ENCODE measurements at places on chromosomes 12 and 14.

DNA sequence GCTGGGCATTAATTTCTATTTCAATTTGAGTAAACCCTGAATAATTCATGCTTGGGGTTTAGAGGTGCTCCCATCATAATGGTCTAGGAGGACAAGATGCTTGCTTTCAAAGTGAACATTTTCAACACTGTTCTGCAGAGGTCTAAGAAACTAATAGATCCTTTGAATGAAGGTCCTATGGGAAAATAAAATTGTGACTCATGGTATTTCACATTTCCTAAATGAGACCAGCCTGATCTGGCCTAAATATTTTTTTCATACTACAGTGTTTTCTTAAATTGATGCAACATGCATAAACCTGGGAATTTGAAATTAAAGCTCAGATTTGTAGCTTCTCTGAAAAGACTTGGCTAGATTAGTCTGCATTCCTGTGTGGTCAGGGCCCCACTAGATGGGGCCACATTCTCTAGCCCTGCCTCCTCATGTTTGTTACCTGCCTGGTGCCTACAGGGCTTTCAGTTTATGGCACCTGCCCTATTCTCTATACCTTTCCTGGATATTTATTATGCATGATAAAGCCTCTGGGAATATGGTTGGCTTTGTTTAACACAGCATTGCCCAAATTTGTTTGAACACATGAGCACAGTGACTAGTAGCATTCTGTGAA lies 112.7 kb downstream of the METTL25 start:
- DNase-seq: no peak

DNA sequence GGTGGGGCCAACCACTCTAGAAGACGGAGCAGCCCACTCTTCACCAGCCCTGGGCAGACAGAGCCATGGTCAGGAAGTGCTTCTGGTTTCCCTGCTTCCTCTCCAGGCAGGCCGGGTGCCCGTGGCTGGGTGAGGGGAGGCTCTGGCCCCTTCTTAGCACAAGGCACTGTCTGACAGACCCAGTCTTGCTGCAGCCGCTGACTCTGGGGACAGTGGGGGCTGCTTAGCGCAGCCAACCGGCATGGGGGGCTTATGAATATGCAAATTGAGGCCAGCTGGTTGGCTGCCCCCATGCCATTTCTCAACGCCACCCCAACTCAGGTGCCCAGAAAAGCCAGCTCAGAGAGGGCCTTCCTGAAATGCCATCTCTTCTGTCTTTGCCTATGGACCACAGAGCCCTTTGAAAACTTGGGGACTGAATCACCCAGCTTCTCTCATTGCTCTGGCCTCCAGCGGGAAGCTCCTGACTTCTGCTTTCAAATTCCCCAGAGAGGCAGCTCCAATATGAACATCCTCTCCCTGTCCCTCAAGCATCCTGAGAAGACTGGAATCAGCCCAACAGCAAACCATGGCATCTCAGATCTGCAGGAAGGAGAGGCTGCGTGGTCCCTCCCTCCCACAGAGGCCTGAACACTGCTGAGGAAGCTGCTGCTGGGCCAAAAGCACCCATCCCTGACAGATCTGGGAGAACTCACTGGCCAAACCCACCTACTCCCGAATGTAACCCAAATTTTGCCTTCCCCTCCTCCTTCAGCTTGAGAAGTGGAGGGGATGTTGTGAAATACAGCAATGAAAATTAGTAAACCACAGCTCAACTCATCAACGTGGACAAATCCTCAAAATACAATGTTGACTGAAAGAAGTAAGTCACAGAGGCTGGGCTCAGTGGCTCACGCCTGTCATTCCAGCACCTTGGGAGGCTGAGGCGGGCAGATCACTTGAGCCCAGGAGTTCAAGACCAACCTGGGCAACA lies at the start of gene PROX2:
TSS of gene PROX2 (minus strand) at position 205 of the 973 bp plus-strand sequence. CDS start 12,311 bp downstream, outside the sequence.
- DNase-seq: peak; percentile 74

DNA sequence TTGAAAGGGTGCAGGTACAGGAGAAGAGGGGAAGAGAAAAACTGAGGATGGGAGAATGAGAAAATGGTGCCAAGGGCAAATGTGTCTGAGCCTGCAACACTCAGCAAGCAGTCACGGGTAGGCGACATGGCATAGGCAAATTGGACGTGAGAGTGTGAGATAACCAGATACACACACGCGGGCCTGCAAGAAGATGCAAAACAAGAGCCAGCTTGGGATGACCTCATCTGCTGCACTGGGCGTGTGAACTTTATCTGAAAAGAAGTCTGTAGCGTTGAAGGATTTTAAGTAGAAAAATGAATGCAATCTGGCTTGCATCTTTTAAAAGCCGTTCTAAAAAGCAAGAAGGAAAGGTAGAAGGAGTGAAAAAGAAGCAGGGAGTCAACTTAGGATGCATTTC lies 160.4 kb downstream of the NTF3 start:
- no peak for DNase-seq

DNA sequence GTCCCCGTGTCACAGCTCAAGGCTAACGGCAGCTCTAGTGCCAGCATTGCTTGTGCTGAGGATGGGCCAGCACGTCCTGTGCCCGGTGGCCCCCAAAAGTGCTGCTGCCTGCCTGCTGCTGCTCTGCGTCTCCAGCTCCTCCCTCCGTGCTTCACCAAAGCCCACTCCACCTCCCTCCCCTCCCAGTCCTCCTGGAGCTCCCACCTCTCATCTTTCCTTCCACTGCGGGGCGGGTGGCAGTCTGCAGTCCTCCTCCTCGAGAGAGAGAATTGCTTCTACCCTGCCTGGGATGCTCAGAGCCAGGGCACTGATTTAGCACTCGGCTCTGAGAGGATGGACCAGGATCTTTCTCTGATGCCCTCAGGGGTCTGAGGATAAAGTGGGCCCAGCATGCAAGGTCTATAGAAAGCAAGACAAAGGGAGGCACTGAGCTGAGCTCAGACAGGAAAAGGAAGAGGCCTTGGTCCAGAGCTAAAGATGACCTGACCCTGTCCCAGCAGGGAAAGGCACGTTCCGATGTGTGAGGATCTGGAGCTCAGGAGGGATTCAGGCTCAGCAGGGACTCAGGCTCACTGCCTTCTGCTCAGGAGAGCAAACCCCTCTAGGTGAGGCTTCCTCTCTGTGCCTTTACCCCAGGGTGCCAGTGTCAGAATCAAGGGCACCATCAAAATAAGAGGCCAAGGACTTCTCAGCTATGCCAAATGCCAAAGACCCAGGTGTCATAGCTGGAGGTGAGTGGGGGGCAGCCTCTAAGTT lies 113.1 kb upstream of the FKBP4 start:
- DNase-seq: no peak

GRCh38 chr12:64083285-64084210 lies 138.5 kb downstream of the KICS2 start:
- no peak for DNase-seq

DNA sequence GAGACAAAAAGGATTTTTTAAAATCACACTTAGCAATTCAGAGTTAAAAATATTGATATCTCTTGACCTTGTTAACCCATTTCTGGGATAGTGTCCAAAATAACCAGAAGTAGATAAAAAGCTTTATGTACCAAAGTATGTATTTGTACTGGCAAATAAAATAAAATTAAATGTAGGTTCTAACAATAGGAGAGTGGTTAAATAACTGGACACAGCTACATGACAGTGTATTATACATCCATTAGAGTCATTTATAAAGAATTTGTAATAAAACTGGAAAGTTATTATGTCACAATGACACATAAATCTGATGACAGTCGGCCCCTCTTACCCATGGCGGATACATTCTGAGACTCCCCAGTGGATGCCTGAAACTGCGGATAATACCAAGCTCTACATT lies 34.0 kb downstream of the BMAL2 start:
- DNase-seq: no peak

GRCh38 chr14:80275208-80275850 lies 64.0 kb upstream of the DIO2 start:
- DNase-seq: no peak

GRCh38 chr14:35866595-35867279 lies 40.6 kb downstream of the BRMS1L start:
- DNase-seq: no peak

DNA sequence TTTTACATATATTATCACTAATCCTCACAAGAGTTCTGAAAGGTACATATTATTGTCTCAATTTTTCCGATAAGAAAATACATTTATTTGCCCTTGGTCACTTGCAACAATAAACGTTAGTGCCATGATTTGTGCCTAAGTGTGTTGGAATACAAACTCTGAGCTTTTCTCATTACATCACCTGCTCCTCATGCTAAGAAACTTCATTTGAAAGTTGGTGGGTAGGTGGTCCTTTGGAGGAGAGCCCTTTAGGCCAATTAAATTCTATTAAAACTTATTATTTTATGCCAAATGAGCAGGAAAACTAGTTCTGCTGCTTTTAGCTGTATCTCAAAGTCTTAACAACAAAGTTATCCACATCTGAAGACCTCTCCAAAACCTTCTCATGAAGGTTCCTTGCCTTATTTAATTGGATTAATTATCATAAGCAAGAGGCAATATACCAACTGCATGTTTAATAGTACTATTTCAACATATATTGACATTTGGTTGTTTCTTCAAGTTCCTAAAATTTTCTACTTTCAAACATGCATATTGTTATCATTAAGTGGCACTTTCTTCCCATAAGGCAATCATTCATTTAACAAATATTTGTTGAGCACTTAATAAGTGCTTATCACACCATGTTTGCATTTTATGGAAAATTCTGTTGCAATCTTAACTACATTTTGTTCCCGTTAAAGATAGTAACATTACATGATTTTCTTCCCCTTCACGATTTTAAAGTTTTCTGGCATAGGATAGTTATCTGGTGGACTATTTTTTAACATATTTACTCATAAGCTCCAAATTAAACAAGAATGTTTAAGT lies 40.1 kb upstream of the LRRK2 start:
- DNase-seq: no peak

GRCh38 chr12:28866715-28867503 lies 282.2 kb upstream of the FAR2 start:
- no peak for DNase-seq

DNA sequence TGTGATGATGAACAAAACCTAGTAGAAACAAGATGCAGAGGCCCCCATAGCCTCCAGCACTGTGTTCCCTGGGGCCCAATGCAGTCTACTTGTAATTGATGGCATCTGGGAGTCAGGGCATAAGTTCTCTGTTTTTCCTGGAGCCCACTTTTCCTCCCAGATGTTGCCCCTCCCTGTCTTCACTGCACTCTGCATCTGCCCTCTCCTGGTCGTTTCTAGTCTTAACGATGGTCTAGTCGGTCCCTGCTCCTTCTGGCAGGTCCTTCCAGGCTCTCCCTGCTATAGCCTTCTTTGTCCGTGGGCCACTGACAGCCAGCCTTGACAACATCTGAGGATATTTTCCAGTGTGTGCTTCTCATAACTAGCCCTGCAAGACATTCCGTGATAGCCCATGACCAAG lies 208.3 kb downstream of the GXYLT1 start:
- no peak for DNase-seq

DNA sequence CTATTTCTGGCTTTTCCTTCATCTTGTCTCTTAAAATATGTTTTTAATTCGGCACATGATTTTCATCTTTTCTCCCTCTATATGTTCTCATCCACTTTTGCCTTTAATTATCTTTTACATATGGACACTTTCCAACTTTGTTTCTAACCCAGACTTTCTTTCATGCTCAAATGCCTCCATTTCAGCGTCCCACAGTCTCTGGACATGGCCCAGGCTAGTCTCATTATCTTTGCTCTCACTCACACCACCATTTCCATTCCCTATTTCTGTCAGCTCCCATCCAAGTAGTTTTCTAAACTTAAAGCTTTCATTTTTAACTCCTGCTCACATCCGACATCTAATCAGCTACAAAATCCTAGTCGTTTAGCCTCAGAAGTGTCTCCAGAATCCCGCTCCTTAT lies 14.8 kb downstream of the GTF2H3 start:
- no peak for DNase-seq

- DNase-seq: no peak
Measured at GRCh38 chr12:79119796-79120195, 255.2 kb downstream of the SYT1 start.

GRCh38 chr12:61213646-61214045 lies 1046.6 kb upstream of the USP15 start:
- no peak for DNase-seq

- no peak for DNase-seq
Measured at GRCh38 chr12:10097521-10097920, 1.3 kb downstream of the CLEC1A start.

GRCh38 chr14:51341338-51341737 lies 101.3 kb downstream of the TMX1 start:
- no peak for DNase-seq

- no peak for DNase-seq
Measured at GRCh38 chr12:128026696-128027574, 240.0 kb upstream of the TMEM132C start.

- no peak for DNase-seq
Measured at GRCh38 chr12:508795-509194, 49.1 kb downstream of the B4GALNT3 start.

DNA sequence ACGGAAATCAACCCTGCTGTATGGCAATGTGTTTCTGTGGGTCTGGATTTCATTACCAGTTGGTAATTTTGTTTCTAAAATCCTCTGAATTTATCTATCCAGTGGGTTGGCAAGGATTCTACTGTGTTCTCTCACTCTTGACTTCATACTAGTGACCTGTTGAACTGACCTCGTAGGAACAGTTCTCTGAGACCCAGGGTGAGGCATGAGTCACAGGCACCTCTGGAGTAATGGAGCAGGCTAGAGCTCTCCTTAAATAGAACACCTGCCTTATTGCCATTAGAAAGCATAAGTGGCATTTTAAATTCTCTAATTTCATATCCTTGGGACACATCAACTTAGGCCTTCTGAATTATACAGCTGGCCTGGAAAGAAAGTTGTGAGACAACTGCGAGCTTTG lies 258.3 kb upstream of the NAV3 start:
- no peak for DNase-seq

DNA sequence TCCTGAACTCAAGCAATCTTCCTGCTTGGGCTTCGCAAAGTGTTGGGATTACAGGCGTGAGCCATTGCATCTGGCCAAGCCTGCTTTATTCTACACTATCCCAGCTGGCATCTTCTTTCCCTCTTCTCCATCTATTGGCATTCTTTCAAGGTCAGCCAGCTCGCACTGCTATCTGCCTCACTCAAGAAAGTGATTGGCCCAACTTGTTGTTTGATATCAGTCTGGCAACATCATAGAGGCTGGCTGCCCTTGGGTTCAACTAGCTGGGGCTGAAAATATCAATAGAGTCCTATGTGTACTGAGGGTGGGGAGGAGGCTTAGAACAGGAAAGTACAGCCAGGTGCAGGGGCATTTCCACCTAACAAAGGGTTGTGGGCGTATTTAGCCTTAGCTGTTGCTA lies 17.1 kb downstream of the GMFB start:
- DNase-seq: no peak

- no peak for DNase-seq
Measured at GRCh38 chr12:30939234-30939633, 12.7 kb downstream of the TSPAN11 start.

GRCh38 chr12:108667349-108667748 lies 33.7 kb upstream of the SELPLG start:
- no peak for DNase-seq

DNA sequence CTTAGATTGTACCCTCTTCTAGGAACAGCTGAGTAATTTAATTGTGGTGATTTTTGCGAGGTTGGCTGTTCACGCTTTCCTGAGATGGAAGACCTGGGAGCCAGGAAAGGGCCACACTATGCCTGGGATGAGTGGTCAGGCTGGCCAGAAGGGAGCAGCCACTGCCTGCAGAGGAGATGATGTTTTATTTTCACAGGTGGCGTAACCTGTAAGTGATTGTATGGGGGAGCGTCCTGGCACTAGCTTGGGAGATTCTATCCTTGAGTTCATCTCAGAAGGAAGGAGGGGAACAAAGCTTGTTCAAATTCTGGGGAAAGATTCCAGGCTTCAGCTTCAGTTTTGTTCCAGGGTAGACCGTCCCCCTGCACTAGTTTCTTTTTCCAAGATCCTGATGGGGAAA lies 1.2 kb downstream of the RPH3A start:
- no peak for DNase-seq

- no peak for DNase-seq
Measured at GRCh38 chr12:51752234-51752889, 96.2 kb downstream of the FIGNL2 start.
